Mesenteric fat pad (tissue), 1 donor: ENCODE measurements at places on chromosomes 16 and 17. TPM values are rescaled to one million over a fixed set of nuclear protein-coding genes. Genes with fewer than 3 reads are reported as not detected.

DNA sequence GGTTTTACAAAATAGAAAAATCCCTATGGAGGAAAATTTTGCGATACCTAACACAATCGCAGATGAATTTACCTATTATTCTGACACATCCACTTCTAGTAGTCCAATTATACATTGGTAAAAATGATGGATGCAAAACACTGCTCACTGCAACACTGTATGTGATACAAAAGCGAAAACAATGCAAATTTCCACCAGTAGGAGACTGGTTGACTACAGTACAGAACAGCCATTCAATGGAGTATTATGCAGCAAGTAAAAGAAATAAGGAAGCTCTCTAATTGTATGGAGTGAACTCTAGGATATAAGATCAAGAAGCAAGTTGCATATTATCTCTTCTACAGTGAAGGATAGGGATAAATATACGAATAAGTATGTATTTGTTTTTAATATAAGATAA is 48.5 kb downstream of the SETD6 start:
- no peak for DNase-seq

DNA sequence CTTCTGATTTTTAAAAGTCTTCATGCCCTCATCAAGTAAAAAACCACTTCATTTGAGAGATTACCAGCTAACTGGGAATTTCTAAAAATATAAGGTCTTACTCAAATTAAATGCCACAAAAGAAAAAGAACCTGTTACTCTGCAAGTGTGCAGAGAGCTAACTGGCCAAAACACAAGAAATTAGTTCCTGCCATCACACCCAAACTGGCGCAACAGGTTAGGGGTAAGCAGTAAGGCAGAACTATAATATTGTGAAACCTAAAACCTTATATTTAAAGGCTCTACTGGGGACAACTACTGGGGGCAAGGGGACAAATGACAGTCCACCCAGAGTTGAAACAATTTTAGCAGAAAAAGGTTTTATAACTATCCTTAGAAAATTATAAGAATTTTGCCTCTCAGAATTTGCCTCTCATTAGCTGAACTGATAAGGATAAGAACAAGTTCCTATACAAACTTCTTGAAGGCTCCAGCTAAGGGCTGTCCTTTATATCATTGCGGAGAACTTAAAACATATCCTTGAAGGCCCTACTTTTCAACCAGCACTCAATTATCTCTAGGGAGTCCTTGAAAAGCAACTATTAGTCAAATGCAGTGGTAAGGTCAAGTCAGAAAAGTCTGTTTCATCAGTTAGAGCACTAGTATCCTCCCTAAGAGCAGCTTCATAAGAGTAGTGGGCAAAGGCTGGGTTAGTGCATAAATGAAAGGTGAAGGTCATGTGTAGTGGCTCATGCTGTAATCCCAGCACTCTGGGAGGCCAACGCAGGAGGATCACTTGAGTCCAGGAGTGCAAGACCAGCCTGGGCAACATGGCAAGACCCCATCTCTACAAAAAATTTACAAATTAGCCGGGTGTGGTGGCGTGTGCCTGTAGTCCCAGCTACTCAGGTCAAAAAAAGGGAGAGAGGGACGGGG is 31.5 kb downstream of the SMURF2 start:
- no peak for DNase-seq

DNA sequence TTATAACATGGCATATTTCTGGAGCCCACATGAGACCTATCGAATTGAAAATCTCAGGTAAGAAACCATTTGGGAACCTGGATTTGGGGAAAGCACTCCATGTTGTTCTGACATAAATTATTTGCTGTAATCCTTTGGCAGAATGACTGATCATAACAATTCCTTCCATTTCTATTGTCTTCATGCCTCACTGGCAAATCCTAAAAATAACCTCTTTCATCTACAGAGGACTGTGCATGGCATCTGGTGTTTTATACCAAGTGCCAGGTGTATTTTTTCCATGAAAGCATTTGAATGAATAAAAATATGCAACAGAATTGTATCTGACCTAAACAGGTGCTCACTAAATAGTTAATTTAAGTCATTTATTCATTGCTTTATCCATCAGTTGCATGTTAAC is 33.7 kb upstream of the COQ7 start:
- DNase-seq, result no peak

DNA sequence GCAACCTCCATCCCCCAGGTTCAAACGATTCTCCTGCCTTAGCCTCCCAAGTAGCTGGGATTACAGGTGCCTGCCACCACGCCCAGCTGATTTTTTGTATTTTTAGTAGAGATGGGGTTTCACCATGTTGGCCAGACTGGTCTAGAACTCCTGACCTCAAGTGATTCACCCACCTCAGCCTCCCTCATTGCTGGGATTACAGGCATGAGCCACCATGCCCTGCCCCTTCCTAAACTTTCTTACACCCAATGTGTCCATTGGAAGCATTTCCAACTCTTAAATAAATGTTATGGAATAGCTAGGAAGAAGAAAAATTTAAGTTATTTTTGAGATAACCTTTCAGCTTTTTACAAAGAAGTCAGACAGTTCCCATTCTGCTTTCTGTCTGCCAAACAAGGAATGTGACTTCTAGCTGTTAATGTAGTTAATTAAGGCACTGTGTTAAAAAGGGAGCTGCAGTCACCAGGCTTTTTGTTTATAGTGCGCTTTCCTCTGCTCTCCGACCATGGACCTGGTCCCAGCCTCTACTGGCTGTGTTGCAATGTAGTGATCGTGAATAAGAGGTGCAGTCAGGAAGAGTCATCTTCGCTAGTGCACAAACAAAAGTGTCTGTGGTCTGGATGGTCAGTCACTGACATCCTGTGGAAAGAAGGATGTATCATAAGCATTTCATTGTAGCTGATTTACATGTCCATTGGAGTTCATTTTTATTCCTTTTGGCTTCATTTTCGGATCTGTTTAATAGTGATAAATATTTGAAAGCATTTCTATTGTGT is 39.7 kb downstream of the USP10 start:
- DNase-seq, result no peak

GRCh38 chr17:7716901-7717755 is at the start of gene DNAH2:
Gene DNAH2 (plus strand): TSS chr17:7717744. CDS start chr17:7719735, 1,991 bp downstream.
- no peak for DNase-seq

DNA sequence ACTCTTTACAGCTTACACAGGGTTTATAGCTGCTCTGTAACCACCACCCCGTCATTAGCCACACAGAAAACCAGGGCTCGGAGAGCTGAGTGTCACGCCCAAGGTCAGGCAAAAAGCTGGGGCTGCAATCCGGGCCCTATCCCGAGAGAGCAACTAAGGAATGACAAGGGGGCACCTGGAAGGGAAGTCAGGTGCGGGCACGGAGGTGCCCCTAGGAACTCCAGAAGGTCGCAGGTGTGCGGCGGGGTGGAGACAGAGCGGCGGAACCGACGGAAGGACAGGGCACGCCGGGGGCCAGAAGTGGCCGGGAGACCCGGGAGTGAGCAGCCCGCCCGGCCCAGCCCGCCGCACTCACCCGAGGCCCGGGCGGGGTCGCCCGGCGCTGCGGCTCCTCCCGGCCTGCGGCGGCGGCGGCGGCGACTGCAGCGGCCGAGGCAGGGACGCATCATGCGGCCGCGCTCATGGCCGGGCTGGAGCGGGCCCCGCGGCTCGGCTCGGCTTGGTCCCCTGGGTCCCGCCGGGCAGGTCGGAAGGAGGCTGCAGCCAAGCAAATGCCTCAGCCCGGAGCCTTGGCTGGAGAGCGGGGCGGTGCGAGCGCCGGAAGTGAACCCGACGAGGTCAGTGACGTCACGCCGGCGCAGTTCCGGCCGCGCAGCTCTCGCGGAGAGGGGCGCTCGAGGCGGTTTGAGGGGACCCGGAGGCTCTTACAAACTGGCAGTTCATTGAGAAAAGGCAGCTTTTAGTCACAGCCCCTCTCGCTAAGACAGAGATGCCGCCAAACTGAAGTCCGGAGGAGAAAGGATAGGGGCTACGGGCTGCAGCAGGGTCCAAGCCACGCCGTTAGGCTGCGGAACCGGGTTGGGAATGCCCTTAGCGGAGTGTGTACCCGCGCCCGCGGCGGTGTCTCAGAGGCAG is at the start of gene ZDHHC7:
ZDHHC7 (minus strand) TSS at position 605 of the 915 bp plus-strand sequence. CDS start 20,917 bp downstream, outside the sequence.
- peak; percentile 97 for DNase-seq

DNA sequence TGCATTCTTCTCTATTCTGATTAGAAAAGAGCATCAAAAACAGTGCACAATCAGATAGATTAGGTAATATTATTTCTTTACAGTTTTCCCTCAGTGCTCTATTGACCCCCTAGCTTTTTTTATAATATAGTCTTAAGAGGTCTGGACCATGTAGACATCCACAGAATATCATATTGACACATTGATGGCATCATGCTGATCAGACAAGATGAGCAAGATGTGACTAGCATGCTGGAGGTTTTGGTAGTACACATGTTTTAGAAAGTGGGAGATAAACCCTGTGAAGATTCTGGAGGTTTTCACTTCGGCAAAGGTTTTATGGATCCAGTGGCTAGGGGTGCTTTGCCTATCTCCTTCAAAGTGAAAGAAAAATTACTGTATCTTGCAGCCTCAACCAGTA is 2.8 kb upstream of the ABCA8 start:
- DNase-seq, result no peak

DNA sequence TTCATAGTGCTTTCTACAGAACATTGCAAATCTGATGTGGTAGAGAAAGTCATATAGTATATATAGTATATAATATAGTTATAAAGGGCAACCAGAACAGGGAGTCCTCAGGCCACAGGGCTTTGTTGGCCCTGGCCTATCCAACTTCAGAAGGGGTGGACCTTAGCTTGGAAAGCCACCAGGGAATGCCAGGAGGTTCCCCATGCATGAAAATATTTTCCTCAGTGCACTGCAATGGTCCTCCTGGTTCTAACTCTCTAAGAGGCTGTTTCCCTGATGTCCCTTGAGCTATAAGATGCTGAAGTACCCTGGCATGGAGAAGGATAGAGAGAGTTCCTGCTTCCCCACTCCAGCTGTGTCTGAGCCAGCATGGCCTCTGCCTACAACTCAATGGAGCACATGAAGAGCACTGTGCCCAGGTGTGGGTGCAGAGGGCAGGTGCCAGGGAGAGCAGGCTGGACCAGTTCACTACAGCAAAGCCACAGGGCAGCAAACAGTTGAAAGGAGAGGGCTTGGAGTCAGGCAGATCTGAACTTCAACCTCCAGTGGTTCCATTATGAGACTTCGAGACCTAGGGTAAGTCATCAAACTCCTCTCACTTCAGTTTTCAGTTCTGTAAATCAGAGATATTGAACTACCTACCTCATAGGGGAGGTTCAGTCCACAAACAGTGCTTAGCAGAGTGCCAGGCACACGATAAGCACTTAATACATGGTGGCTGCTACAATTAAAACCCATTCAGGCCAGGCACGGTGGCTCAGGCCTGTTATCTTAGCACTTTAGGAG is 183.1 kb downstream of the SALL1 start:
- DNase-seq, result no peak

DNA sequence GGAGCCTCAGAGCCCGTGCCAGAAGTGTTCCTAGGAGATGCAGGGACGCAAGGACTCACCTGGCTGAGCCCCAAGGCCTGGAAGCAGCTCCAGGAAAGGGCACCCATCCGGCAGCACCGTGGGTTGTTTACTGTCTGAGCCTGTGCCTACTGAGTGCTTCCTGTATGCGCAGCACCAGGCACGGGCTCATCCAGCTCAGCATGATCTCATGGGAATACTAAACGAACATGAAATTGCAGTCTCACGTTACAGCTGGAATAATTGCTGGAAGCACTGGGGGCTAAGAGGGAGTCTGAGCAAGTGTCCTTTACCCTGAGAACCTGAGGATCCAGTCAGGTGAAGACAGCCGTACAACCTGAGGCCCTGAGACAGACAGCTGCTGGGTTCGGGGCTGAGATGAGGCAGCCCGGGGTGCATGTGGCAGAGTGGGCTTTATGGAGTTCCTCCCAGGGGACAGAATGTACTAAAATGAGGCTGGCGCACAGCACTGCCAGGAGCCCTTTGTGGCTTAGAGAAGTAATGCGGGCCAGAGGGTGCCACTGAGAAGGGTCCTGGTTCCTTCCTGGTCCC is 5.4 kb downstream of the CTRL start:
- DNase-seq, result no peak

DNA sequence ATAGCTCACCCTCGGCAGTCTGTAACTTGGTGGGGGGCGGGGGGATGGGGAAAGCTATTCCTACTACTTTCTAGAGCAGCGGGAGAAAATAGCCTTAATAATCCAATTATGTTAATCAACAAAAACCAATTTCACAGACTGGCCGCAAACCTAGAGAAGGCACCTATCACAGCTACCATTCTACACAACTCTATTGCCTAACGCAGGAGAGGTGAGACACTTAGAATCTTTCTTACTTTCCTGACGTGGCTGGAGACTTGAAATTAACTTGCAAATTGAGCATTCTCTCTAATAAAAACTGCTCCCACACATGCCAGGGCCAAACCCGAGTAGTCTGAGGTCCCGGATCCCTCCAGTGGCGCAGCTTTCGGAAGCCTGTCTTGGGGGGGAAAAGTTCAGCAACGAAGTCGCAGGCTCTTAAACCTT is 794 bp downstream of the SMG6 start:
- no peak for DNase-seq

- DNase-seq, result no peak
Measured at GRCh38 chr17:5619088-5619740, 34.9 kb upstream of the NLRP1 start.

GRCh38 chr17:56149266-56150036 is 3.8 kb upstream of the ANKFN1 start:
- DNase-seq, result no peak

DNA sequence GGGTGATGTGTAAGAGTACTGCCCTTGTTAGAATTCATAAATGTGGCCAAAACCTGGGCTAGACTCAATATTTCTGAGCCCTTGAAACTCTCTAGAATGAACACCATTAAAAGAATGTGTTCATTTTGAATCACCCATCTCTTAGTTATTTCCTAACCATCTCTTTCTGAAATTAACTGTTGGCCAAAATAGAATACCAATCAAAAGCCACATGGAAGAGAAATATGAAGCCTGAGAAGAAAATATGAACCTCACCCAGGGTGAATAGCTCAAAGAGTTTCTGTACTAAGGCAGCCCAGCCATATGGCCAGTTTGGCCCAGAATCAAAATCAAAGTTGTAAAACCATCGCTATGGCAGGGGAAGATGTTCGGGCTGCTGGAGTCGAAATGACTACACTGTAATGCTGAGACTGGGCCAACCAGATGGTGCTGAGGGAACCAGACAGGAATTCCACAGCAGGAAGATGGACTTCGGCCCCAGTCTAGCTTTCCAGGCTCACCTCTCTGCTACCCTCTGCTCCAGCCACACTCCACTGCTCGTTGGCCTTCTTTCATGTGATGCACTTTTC is 154.3 kb upstream of the ZFHX3 start:
- no peak for DNase-seq

GRCh38 chr17:8080208-8080798 is 7.2 kb downstream of the ALOX12B start:
- DNase-seq, result no peak

The MYL4 gene
- 1.5 TPM for total RNA-seq

The SUPT4H1 gene
- total RNA-seq, result 61.9 TPM

The AHSP gene
- total RNA-seq, result not detected

The SYNGR3 gene
- total RNA-seq, result not detected

The TMEM106A gene
- total RNA-seq, result 25.4 TPM

The KRTAP4-6 gene
- total RNA-seq, result not detected

The KRT27 gene
- total RNA-seq, result not detected

The MYADML2 gene
- not detected for total RNA-seq

The FOXF1 gene
- total RNA-seq, result 4.2 TPM

The UTS2R gene
- total RNA-seq, result not detected

The KRTAP3-2 gene
- total RNA-seq, result not detected

The CA5A gene
- not detected for total RNA-seq

The ITGAL gene
- total RNA-seq, result 6.8 TPM

The C17orf100 gene
- total RNA-seq, result 0.58 TPM
